Stimulated activated CD8-positive, alpha-beta memory T cell treated with anti-CD3 and anti-CD28 coated beads, Interleukin-7, amount 100 ng/mL, for 48 hours (primary cell): ENCODE measurements at places on chromosomes 7 and 10.

DNA sequence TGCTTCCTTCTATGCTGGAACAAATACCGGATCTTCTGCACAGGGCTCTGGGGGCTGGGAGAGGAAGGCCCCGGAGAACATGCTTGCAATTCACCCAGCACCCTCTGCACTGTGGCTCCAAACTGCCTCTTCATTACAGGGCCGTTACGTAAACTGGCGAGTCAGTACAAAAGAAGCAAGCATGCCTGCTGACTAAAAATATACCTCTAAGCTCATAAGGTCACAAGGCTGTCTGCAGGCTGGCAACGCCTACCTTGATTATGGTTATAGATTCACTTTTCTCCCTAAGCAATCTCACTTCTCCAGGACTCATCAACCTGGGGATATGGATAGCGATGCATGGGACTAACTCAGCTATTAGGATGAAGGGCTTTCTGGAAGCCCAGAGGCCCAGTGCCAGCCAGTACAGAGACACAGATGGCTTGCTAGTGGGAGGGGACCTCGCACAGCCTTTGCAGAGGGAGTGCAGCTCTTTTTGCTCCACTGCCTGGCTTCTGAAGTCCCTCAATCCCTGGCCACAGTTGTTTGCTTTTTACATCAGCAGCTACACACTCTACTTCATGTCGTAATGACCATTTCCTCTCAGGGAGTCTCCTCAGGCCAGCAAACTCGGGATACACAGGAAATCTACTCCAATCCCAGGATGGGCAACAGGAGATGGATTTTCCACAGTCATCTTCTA lies 96.1 kb downstream of the SH3PXD2A start:
- no peak for DNase-seq

- DNase-seq: no peak
Observed at GRCh38 chr7:106039486-106040060, 72.5 kb downstream of the SYPL1 start.

DNA sequence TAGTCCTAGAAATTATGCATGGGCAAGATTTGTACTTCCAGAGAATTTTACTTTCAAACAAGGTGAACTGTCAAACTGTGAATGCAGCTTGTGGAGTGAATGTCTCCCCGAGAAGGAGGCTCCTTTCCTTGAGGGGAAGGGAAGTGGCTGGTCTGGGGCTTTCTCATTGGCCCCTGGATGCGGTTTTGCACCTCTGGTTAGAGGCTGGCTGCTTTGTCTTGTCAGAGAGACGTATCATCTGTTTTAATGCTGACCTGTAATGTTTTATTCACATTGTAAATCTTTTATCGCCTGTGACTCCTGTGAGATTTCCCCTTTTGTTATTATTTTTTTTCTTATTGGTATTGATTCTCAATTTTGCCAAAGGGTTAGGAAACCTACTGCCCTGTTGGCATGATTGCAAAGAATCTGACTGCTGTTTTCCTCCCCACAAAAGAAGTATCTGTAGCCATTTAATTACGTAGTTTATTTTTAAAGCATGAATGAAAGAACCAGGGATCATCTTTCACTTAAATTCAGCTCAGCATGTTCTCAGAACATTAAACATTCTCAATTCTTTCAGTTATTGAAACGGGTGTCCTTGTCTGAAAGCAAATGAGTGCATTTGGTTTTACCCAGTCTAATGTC lies 238.3 kb upstream of the NFE2L3 start:
- DNase-seq: no peak

DNA sequence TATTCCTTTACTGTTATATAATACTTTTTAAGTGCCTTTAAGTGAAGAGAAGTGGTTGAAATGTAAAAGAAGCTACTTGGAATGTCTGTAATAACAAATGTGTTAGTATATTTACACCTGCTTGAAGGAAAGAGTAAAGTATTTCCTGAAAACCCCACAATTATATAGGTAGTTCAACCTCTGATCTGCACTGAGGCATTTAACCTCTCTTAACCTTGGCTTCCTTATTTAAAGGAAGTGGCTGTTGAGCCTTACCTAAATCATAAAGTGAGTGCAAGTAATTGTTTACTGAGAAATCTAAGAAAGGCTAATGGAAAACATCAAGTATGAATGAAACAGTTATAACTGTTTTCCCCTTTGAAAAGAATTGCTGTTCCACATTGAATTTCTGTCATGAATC lies 294.5 kb downstream of the ADK start:
- DNase-seq: no peak

DNA sequence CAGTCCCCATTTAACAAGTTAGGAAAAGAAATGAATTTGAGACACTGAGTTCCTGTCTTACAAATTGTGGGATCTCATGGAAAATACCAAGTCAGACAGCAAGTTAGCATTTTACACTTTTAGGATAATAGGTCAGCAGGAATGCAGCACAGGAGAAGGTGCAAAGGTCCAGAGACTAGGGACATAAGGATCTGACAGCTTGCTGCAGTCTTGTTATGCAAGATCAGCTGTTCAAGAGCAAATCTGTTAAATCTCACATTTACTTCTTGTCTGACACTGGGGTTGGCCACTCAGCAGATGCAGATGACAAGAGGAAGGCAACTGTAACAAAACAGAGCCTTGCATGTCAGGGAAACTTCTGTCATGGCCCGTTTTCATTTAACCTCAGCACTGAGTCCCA lies 239.6 kb downstream of the PHF14 start:
- DNase-seq: no peak

GRCh38 chr10:71999360-72000072 lies 35.3 kb downstream of the CHST3 start:
- DNase-seq: no peak
